ENCODE measurements at places on chromosomes 3 and 15. TPM values are rescaled to one million over a fixed set of nuclear protein-coding genes. Genes with fewer than 3 reads are reported as not detected.

The ZNF639 gene
- total RNA-seq = 33.2 TPM

The DLEC1 gene
- not detected for total RNA-seq

The STX19 gene
- not detected for total RNA-seq

The TMEM40 gene
- total RNA-seq = not detected

The STXBP5L gene
- total RNA-seq = not detected

The FSIP1 gene
- 0.16 TPM for total RNA-seq

The LRRC34 gene
- 1.1 TPM for total RNA-seq

The TOPBP1 gene
- total RNA-seq = 8.6 TPM

The ROBO2 gene
- under 0.01 TPM for total RNA-seq

All from mesangial cell (primary cell).